ENCODE measurements at places on chromosomes 16 and 17.

GRCh38 chr16:9787717-9788116, 394.5 kb downstream of the GRIN2A start:
- DNase-seq: no peak

- DNase-seq: no peak
Observed at GRCh38 chr16:4876646-4877379, 29.5 kb downstream of the UBN1 start.

DNA sequence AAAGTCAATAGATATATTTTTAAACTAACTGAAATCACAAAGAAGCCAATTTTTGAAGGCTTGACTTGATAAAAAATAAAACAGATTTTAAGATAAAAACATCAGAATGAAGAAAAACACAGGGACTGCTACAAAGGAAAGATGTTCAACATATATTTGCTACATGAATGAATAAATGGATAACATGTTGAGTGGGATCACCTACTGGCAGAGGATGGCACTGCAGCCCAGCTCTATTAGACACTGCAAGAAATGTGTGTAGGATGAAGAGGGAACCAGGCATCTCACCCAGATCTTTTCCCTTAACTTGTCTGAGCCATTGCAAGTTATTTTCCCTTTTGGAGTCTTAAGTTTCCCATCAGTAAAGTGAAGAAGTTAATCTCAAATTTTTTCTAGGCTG, 4.2 kb downstream of the AIPL1 start:
- DNase-seq: peak; percentile 21

GRCh38 chr17:58531661-58532554, 17.5 kb upstream of the MTMR4 start:
- peak; percentile 73 for DNase-seq

- DNase-seq: no peak
Observed at GRCh38 chr17:56549501-56549900, 44.0 kb upstream of the NOG start.

DNA sequence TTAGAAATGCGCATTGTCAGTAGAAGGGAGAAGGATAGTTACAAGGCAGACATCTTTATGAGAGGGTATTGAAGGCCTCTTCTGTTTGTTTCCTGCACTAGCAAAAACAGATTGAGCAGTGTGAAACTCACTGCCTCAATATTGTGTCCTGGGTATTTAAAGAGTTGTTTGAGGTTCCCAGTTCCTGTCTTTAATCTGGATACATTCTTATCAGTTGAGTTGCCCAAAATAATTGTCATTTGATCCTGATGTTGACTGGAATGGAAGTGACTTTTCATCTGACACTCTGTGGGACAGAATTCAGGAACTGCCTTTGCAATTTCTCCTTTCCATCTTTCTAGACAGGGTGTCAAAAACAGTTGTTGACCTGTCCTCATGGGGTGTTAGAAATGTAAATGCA, 1.7 kb downstream of the ATP6V0A1 start:
- DNase-seq: no peak

DNA sequence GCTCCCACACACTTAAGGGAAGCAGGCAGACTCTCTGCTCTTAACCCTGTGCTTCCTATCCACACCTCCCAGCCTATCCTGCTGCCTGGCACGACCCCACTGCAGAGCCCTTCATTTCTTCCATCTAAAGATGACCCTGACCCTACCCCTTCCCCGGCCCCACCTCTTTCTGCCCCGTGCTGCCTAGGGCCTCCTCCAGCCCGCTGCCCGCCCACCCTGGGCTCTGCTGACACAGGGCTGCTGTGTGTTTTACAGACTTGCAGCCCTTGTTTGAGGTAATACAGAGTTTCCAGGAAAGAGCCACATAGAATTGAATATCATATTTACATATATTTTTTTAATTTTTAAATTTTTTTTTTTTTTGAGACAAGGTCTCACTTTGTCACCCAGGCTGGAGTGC, 42.0 kb downstream of the MEOX1 start:
- no peak for DNase-seq

GRCh38 chr16:84277244-84277823, 17.3 kb upstream of the WFDC1 start:
- peak; percentile 83 for DNase-seq

- peak; percentile 75 for DNase-seq
Observed at GRCh38 chr16:3879887-3880564, 487 bp downstream of the CREBBP start.

GRCh38 chr16:28880589-28880915, 2.3 kb downstream of the ATP2A1 start:
- no peak for DNase-seq

GRCh38 chr17:41885733-41886132, 20.5 kb upstream of the KLHL11 start:
- no peak for DNase-seq

- no peak for DNase-seq
Observed at GRCh38 chr17:75817571-75817970, 26.6 kb downstream of the UNC13D start.

- DNase-seq: no peak
Observed at GRCh38 chr17:83019376-83019775, 60.0 kb upstream of the METRNL start.

DNA sequence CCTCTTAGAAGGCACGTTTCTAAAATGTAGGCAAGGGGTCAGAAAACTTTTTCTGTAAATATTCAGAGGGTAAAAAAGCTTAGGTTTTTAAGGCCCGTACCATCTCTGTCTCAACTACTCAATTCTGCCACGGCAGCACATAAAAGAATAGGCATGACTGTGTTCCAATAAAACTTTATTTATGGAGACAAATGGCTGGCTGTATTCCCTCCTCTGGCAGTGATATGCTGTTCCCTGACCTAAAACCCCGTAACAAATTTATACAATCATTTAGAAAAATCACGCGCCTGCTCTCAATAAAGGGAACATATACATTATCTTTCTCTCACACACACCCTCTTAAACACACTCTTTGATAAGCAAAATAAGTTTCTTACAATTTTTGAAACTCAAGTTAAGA, 138.7 kb downstream of the ZFHX3 start:
- DNase-seq: no peak

DNA sequence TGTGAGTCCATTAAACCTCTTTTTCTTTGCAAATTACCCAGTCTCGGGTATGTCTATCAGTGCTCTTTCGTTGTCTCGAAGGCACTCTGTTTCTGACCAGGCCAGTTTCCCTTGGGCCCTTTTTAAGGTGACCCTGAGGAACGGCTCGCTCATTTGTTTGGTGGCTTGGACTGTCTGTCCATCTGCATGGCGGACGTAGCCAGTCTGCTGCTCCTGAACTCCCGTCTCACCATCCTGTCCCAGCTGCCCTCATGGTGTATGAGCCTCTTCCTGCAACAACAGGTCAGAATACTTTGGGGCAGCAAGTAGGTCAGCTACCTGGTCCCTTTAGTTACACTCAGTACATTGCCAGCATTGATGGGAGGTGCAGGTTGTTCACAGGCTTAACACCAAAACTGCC, 19.0 kb downstream of the DRC7 start:
- DNase-seq: no peak

- no peak for DNase-seq
Observed at GRCh38 chr17:50155115-50155819, 4.8 kb upstream of the PPP1R9B start.

DNA sequence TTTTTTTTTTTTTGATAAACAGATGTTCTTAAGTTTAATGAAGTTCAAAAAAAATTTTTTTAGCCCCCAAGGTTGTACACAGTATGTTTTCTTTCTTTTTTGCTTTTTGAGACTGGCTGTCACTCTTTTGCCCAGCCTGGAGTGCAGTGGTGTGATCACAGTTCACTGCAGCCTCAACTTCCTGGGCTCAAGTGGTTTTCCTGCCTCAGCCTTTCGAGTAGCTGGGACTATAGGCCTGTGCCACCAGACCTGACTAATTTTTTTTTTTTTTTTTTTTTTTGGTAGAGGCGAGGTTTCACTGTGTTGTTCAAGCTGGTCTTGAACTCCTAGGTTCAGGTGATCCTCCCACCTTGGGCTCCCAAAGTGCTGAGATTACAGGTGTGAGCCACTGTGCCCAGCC, 12.8 kb downstream of the ITGAE start:
- no peak for DNase-seq

GRCh38 chr17:50893183-50893993, 27.2 kb upstream of the TOB1 start:
- DNase-seq: no peak

DNA sequence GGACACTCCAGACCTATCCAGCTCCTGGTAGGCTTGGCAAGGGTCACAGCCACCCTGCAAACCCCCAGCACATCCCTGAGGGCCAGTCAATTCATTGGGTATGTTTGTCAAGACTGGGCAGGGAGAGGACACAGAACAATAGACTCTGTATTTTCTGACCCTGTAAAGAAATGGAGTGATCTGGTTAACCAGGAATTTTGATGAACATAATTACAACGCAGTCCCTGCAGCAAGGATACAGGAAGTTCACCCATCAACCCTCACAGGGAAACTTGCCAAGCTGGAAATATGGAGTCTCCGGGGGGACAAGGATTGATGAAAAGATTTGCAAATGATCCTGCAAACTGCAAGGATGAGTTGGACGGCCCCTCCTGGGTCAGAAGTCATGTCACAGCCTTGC, 126.1 kb upstream of the RCVRN start:
- DNase-seq: no peak

DNA sequence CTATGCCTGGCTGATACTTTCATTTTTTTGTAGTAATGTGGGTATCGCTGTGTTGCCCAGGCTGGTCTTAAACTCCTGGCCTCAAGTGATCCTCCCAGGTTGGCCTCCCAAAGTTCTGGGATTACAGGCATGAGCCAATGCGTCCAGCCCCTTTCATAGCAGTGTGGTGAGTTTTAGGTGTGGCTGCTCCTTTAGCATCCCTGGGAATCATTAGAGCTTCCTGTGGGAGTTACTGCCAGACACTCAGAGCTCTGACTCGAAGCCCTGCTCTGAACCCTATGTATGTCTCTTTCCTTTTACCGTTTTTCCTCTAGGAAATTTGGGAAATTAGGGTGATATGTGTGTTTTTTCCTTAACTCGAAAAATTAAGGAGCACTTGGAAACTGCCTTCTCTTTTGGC, 44.5 kb downstream of the NDE1 start:
- DNase-seq: no peak

DNA sequence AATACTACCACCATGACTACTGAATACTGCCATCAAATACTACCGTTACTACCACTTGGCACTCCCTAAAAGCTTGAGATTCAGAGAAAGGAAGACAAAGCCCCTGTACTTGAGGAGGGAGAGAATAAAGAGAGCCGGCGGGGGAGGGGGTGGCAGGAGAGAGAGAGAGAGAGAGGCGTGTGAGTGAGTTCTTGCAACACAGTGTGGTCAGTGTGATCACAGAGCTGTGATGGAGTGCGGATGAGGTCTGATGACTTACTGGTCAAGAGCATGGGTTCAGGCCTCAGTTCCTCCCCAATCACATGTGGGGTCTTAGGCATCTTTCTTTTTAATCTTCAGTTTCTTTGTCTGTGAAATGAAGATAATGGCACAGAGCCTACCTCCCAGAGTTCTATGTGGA, 19.2 kb downstream of the PRKCB start:
- DNase-seq: no peak

DNA sequence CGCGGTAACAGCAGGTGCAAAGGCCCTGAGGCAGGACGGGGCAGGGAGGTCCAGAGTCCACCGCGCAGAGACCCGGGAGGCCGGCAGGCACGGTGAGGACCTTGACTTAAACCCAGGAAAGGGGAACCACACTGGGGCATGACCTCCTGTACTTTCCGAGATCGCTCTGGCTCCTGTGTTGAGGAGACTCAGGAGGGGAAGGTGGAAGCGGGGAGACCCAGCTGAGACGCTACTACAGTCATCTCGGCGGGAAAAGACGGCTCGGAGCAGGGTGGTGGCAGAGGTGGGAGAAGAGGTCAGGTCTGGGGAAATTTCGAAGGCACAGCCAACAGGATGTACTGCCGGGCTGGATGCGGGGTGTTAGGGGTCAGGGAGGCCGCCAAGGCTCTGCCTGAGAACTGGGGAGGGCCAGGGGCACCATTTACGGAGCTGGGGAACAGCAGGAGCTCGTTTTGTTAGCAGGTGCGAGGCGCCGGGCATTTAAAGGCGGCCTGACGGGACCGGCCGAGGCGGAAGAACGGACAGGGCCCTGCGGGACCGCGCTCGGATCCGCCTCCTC, 22.3 kb downstream of the NPTX1 start:
- peak; percentile 16 for DNase-seq

DNA sequence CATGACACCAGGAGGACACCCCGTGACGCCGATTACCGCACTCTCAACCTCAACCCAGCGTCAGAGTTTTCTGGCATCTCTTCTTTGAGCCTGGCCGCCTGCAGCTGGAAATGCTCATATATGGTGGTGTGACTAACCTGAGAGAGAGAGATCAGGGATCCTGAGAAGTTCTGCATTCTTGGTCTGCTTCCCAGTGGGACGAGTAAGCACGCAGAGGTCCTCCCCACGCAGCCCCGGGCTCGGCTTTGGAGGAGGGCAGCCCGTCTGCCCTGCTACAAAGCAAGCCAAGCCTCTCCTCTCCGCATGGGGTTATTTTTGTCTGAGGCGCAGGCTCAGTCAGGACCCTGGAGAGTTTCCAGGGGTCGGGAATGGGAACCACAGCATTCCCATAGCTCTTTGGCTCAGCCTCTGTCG, 16.5 kb downstream of the CRISPLD2 start:
- no peak for DNase-seq

GRCh38 chr17:40553694-40554534, 11.4 kb downstream of the CCR7 start:
- DNase-seq: peak; percentile 29

DNA sequence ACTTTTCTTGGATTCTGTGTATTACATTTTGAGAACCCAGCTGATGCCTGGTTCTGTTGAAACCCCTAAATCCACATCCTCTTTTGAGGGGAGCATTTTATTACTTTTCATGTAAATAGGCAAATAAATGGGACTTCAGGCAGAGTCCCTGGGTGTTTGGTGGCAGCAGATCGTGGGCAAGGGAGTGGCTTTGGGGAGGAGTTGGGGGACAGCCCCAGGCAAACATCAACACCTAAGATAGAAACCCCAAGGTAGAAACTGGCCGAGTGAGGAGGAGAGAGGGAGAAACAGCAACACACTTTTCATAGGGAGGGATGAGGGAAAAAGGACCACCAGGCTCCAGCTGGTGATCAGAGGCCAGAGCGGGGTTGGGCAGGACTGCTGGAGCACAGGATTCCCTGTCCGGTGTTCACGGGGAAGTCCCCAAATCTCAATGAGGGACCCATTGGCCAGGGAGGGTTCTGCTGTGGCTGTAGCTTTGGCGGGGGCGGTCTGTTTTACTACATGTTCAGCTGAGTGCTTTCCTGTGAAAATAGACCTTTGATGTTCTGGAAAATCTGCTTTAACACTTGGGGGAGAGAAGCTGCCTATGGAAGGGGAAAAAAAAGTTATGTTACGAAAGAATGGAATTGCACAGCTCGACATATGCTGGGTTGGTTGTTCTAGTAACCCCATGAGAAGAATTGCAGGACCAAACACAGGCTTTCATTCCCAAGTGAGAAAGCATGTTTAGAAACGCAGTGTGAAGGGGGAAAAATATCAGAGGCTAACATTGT, 46.6 kb downstream of the MSI2 start:
- DNase-seq: no peak

GRCh38 chr17:81865733-81866439, 5.3 kb downstream of the ARHGDIA start:
- no peak for DNase-seq

DNA sequence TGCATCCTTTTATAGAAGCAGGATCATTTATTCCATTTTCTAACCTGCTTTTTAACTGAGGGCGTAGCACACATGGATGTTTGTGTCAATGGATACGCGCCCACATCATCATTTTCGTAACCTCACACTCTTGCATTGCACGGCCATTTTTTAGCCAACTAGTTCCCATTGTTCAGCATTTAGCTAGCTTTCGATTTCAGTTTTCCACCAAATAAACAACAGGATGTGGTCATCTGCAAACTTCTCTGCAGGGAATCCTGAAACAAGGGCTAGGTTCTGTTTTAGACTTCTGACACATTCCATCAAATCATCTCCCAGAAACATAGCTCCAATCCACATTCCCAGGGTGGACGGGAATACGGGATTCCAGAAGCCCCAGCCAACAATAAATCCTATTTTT, 6.4 kb downstream of the CYB561 start:
- no peak for DNase-seq
